ENCODE measurements at places on chromosomes 7 and 10. TPM values are rescaled to one million over a fixed set of nuclear protein-coding genes. Genes with fewer than 3 reads are reported as not detected.

Gene PILRB
- 20.1 TPM for total RNA-seq

Gene LIPF
- total RNA-seq: not detected

Gene LCOR
- 14.9 TPM for total RNA-seq

Gene TSPAN15
- 1.5 TPM for total RNA-seq

Gene ZNF503
- 4.1 TPM for total RNA-seq

Gene NUTM2E
- total RNA-seq: not detected

Gene IFIT5
- 32.1 TPM for total RNA-seq

DNA sequence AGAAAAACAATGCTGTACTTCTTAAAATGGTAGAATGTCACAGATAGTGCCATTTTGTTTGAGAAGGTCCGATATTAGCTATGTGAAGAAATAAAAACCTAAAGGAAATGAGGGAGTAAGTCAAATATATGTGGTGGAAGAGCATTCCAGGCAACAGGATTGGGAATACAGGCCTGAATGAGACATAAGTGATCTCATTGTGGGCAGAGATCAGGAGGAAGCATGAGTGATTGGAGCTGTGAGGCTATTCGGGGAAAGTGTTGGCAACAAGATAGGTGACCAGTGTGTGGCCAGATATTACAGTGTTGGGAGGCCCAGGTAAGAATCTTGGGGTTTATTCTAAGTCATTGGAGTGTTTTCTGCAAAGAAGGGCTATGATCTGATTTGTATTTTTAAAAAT lies 41.3 kb upstream of the AGMO start:
- peak; percentile 45 for DNase-seq

GRCh38 chr10:69418052-69418752 lies 1.5 kb upstream of the TACR2 start:
- DNase-seq: no peak

- peak; percentile 87 for DNase-seq
Observed at GRCh38 chr7:5421714-5422395, 1.8 kb downstream of the TNRC18 start.

- DNase-seq: no peak
Observed at GRCh38 chr7:69873512-69873911, 275.2 kb downstream of the AUTS2 start.

GRCh38 chr10:84015877-84016595 lies 123.3 kb upstream of the GHITM start:
- no peak for DNase-seq

DNA sequence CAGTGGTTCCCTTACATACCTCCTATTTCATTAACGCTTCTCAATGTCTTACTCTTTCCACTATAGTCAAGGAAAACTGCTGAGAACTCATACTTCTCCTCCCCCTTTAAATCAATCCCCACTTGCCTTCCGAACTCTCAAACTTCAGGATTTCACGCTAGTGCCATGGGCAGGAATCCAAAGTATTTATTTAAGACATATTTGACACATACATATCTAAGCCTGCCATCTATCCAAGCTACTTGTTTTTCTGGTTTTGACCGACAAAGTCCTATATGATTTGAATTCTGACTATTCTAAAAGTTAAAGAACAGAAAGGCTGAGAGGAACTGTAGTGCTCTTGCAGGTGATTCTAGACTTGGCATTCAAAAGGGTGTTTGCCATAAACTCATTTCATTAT lies 51.8 kb downstream of the CCDC6 start:
- no peak for DNase-seq

DNA sequence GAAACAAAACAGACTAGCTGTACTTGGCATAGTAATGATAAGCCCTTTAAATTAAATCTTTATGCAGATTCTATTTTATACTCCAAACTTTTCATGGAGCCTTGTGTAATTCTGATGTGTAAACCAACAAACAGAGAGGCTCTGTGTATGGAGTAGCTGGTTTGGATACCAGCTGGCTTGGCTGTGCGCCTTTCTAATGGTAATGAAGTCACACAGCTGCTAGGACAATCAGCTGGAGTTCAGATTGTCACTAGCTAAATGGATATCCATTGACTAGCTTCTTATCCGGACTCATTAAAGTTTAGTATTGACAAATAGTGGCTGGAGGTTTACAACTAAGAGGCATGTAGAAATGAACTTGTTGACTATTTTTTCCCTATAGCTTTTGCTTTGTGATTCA lies 398.4 kb downstream of the DGKB start:
- DNase-seq: no peak

- no peak for DNase-seq
Observed at GRCh38 chr7:73932364-73932763, 71.4 kb downstream of the TMEM270 start.

DNA sequence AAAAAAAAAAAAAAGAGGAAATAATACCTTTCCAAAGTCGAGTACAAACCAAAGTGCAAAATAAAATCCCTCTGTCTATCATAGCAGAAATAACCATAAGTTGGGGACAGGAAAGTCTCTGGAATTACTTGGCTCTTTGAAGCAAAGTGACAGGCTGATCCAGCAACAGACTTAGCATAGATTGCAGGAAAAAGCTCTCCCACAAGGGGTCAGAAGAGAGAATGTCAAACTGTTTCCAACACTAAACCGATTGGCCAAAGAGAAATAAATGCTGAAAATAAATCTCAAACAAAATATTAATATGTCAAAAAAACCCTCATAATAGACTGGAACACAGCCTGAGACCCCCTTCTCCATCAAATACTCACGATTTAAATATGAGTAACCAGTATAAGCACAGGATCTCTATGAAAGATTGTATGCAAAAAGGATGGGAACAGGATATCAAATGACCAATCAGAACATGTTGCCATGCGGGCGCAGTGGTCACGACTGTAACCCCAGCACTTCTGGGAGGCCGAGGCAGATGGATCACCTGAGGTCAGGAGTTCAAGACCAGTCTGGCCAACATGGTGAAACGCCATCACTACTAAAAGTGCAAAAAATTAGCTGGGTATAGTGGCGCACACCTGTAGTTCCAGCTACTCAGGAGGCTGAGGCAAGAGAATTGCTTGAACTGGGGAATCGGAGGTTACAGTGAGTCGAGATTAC lies 1000.7 kb upstream of the LRRN3 start:
- no peak for DNase-seq

DNA sequence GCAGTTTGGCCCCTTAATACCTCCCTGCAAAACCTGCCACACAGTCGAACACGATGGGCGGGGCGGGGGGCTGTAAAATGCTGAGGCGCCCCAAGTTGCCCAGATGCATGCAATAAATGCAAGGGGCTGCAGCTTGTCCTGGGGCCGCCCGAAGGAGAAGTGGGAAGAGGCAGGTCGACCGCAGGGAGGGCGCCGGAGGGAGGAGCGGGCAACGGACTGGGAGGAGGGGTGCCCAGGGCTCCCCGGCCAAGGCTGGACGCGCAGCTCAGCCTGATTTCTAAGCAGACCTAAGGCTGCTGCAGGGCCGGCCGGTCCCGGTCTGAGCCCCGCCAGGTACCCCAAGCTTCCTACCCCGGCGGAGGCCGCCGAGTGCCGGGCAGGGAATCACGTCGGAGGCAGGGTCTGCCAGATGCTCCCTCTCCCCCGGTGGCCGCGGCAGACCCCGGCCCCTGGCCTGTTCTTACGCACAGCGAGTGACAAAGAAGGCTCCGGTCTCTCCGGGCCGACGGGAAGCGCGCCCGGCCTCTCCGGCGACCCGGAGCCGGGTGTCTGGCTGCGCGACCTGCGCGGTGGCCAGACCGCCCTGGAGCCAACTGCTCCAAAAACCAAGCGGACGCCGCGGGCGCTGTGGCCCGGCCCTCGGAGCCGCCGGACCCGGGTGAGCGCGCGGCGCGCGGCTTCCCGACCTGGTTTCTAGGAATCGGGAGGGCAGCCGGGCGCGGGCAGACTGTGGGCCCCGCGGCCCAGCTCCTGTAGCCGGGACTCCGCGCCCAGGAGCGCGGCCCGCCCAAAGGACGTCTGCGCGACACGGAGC lies 744 bp upstream of the EBF3 start:
- DNase-seq: no peak

DNA sequence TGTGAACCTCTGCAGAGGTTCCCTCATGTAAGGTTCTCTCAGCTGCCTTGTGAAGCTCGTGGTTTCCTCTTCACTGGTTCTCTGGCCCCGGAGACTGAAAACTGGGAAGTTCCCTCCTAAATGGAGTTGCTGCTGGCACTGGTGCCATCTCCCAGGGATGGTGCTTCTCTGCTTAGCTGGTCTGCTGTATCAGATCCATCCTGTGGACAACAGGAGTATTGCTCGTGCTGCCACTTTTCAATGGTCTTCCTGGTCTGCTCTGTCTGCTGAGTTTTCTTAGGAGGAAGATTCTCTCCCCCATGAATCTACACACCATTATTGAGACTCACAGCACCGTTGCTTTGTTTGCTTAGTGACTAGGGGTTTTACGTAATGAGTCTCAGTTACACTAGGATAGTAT lies 247.8 kb downstream of the OTUD1 start:
- no peak for DNase-seq

GRCh38 chr10:116765648-116766081 lies 23.3 kb upstream of the HSPA12A start:
- no peak for DNase-seq

GRCh38 chr10:71124921-71125748 lies 87.2 kb upstream of the UNC5B start:
- no peak for DNase-seq

- no peak for DNase-seq
Observed at GRCh38 chr7:101612885-101613515, 16.1 kb downstream of the MYL10 start.

DNA sequence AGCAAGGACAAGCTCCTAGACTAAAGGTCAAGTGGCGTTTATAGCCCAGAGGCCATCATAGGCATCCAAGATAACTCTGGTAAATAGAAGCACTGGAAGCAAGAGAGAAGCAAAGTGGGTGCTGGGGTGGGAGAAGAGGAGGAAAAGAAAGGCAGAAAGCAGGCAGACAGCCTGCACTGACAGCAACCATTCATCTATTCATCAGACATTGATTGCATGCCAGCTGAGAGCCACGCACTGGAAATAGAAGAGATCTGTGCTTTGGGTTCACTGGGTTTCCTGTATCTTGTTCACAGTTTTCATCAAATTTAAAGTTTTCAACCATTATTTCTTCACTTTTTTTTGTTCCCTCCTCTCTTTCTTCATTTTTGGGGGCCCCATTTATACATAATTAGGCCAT lies 4.7 kb upstream of the SLIT1 start:
- no peak for DNase-seq

DNA sequence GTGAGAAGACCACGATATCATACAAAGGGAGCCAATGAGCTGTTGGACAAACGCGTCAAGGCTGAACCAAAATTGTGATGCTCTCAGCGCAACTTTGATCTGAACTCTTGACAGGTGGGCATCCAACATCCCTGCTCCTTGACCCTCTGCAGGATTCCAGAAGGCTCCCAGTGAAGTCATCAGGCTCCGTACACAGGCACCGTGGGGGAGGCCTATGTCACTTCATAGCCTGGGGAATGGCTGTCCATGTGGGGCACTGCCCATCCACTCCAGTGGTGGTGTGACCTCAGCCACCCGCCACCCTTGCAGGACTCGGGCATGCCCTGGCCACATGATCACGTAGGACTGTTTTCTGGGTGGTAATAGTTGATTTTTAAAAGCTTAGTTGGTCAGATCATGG lies 233.8 kb upstream of the GRB10 start:
- no peak for DNase-seq

DNA sequence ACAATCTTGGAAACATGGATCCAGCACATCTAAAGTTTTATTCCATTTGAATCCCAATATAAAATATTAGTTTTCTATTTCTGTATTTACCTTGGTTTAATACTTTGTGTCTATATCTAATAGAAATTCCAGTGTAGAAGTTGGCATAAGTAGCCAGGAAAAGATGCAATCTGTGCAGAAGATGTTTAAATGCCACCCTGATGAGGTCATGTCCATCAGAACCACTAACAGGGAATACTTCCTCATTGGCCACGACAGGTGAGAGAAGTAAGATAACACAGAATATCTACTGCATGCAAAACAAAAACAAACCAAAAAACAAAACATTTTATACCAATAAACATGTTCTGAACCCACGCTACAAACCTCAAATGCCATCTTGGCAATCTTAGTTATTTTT lies 15.7 kb downstream of the PLEKHS1 start:
- DNase-seq: no peak

GRCh38 chr7:151462306-151462779 lies 22.4 kb upstream of the CRYGN start:
- no peak for DNase-seq

DNA sequence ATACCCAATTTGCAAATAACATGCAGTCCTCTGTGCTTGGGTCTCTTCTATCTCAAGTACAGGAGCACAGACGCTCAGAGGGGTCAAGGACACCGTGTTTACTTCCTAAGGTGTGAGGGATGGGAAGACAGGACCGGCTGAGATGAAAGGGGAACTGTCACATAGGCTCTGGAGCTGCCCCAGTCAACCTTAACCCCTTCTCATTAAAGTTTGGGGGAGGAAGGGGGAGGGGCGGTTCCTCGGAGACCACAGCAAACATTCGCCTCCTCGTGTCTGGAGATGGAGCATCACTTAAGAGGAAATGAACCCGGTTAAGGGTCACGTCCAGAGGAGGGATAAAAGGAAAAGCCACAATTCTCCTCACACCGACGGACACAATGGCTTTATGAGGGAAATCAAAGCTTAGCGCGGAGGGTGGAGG lies 1.1 kb downstream of the SH3PXD2A start:
- peak; percentile 61 for DNase-seq

All from LHCN-M2 (cell line).